ENCODE measurements at places on chromosomes 13 and 19.

DNA sequence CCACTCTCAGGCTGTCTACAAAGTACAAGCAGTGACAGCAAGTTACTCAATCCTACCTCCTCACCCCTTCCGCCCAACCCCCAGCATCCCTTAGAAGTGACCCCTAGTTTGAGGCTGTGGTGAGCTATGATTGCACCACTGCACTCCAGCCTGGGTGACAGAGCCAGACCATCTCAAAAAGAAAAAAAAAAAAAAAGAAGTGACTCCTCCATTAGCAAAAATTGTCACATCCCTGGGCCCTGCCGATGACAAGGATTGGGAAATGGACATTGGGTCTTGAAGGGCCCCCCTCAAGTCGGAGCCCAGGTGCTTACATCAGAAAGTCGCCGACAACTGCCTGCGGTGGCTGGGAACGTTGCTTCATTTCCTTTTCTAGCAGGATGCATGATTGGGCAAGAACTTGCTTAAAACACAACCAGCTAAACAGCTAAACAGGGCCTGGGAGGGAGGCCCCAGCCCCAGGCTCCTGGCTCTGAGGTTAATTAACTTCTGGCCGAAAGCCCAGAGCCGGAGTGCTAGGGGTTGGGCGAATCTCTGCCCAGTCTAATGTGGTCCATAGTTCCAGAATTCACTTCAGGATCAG is 15.3 kb downstream of the RAB3D start:
- no peak for DNase-seq

DNA sequence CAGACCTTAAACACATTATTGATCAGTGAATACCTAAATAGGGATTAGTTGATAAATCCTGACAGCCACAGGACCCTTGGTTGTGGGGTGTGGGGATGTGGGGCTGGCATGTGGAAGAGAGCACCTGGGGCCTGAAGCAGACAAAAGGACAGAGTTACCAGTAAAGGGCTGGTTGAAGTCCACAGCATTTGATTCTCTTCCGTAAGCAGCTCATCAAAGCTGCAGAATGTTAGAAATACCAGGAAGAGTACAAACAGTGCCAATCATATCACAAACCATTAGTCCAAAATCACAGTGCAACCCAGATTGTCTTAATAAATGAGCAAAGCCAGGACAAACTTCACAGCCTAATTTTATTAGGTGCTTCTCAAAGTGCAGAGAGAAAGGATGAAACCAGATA is 92.5 kb upstream of the KL start:
- DNase-seq = no peak

GRCh38 chr13:97113231-97114001 is 108.7 kb upstream of the MBNL2 start:
- DNase-seq = no peak

GRCh38 chr19:45960595-45961235 is 12.9 kb downstream of the NOVA2 start:
- DNase-seq = no peak

GRCh38 chr13:104796581-104796980 is 1730.4 kb upstream of the SLC10A2 start:
- no peak for DNase-seq

DNA sequence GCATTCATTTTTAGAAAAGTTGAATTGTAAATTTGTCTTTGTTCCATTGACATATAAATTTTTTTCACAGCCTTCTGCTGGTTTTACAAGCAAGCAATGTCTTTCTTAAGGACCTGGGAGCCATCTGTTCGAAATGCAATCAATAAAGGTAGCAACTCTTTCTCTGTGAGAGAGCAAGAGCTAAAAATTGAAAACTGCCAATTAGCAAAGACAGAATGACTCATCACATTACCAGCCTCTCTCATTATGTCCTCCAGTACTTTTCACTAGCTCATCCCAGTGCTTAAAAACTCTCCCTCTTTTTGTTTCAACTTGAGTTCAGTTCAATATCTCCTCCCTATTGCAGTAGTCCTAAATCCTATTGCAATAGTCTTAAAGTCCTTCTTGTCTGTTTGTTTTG is 760.7 kb upstream of the SLITRK6 start:
- no peak for DNase-seq

- no peak for DNase-seq
Measured at GRCh38 chr13:89628567-89628966, 1718.9 kb upstream of the MIR17HG start.

- no peak for DNase-seq
Measured at GRCh38 chr13:48858122-48858902, 117.4 kb upstream of the FNDC3A start.

DNA sequence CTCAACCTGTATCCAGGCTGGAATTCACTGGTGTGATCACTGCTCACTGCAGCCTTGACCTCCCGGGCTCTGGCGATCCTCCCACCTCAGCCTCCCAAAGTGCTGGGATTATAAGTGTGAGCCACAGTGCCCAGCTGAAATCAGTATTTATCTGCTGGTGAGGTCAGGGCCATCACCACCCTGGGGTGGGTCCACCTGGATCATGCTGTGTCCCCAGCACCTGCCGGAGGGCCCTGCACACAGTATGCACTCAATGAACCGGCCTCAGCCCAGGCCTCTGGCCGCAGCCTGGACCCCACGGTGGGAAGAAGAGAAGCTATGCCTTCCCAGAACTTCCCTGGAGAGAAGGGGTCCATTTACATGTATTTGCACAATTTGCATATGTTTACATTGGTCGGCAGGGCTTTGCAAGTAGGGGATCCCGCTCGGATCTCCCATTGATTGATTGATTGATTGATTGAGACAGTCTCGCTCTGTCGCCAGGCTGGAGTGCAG is 2.6 kb upstream of the SLC5A5 start:
- no peak for DNase-seq

- DNase-seq = no peak
Measured at GRCh38 chr13:25915840-25916518, 135.8 kb downstream of the SHISA2 start.

DNA sequence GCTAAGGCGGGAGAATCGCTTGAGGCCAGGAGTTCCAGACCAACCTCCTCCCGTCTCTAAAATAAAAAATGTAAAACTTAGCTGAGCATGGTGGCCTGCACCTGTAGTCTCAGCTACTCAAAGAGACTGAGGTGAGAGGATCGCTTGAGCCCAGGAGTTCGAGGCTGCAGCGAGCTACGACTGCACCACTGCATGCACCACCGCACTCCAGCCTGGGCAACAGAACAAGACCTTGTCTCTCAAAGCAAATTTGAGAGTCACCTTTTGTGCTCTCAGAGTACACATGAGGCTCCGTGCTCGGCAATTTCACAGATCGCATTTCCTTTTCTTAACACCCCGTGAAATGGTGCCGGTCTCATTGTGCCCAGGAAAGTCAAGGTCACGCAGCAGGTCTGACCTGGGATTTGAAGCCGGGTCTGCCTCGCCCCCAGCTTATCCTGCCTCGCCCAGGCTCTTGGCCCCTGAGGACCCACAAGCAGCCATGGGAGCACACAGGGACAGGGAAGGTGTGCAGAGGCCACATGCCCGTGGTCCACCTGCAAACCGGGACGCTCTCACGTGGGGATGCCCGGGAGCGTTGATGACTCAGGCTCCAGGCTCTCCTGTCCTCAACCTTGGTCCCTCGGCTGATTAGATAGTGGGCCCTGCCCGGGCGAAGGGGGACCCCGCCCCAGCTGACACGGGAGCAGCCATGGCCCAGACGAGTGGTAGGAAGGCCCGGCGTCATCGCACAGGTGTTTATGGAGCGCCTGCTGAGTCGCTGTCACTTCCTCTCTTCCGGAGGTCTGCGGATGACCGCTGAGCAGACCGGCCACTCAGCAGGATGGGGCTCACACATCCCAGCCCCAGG is 1.1 kb upstream of the SMIM24 start:
- DNase-seq = no peak

DNA sequence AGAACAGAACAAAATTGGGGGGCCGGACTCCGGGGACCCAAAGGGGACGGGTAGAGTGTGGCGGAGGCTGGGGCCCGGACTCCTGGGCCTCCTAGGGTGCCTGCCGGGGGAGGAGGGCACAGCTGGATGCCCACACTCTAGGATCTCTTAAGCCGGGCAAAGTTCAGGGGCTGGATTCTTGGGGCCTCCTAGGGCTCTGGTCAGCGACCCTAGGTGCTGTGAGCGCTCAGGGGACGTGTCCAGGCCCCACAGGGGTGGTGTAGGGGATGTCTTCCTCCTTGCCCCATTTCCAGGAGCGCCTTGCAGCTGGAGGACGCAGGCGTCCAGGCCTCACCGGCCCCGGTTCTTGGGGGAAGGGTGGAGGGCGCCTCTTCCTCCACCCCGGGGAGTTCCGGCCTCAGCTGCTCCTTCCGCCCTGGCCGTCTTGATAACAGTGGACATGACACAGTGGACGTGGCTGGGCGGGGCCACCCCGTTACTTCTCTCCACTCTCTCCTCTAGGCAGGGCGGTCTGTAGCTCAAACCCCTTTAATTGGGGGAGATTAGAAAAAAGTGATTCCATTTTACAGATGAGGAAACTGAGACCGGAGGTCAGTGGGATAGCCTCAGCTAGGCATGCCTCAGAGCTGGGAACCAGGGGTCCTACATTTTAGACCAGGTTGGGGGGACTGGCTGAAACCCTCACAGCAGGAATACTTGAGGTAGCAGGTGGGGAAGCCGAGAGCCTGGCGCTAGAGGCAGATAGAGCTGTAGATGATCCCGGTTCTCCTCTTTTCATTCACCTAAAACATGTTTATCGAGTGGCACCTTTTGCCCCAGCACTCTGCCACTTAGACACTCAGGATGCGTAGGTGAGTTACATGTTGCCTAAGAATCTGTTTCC is 705 bp downstream of the STXBP2 start:
- no peak for DNase-seq

Measured in T-helper 9 cell (primary cell).